Keratinocyte (primary cell): ENCODE measurements at places on chromosomes 7 and 10.
A peak's percentile ranks its signal among the peaks of the same experiment; 100 is the strongest.

DNA sequence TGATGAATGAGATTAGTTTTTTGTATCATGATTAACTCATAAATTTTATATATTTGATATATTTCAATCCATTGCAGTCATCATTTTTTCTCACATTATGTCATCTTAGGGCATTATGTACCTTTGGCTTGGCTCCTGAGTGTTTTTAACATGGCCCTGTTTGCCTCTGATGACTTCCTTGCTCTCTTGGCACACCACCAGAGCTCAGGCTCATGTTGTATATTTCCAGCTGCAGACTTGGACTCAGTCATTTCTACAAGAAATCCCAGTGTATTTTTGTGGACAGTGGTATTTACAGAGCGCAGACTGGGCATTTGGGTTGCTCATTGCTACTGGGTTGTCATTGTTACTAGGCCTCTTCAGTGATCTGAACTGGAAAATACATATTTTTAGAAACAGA, 188.5 kb downstream of the ADRA2A start:
- no peak for DNase-seq

DNA sequence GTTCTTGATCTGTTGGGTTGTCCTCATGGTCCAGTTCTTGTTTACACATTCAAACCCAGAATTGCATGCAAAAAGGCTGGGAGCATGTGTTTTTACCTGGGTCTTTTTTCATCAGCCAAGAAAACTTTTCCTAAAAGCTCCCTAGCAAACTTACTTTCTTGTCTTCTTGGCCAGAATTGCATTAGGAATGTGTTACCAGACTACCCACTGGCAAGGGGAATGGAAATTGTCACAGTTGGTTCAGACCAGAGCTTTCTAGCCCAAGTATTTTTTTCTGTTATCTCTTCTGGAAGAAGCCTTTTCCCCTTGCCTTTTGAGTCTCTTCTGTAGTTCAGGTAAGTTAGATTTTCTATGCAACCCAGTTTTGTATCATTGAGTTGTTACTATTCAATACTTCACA, 77.5 kb downstream of the BMPR1A start:
- no peak for DNase-seq

- no peak for DNase-seq
These were observed 18.3 kb downstream of the STEAP1B start for GRCh38 chr7:22481726-22482125.

GRCh38 chr7:19117870-19118608, 603 bp upstream of the TWIST1 start:
- no peak for DNase-seq

GRCh38 chr7:43490016-43490415, 92.9 kb upstream of the STK17A start:
- DNase-seq, result no peak

DNA sequence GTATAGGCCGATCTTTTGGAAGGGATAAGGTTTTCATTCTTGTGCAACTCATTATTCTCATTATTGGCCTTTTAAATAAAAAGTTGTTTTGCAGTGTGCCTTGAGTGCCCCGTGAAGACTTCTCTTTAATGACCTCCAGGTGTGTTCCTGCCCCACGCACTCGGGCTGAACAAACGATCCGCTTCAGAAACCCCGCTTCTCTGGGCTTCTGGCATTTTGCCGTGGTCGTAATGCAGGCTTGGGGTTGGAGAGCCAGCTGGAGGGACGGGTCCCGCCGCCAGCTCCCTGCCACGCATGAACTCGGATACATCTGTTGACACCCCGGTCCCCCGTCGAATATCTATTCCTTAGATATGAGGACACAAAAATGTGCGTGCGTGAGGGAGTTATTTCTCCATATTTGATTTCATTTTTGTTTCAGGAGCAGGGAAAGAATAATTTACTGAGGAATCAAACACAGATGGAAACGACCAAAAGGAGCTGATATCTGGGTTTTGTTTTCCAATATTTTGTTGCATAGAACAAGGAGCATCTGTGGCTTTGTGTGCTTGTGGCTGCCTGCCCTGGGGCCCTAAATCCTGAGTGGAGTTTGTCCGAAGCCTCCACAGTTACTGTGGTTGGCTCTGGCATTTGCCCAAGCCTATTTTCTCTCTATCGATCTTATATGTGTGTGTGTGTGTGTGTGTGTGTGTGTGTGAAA, 17.0 kb upstream of the TTYH3 start:
- DNase-seq, result no peak

- no peak for DNase-seq
These were observed 9.8 kb downstream of the HSPA12A start for GRCh38 chr10:116732573-116732972.

- no peak for DNase-seq
These were observed 88.1 kb downstream of the FOXL3 start for GRCh38 chr7:378041-378420.

GRCh38 chr10:49162761-49163310, 25.4 kb downstream of the TMEM273 start:
- no peak for DNase-seq

- no peak for DNase-seq
These were observed 605.4 kb downstream of the KCNMA1 start for GRCh38 chr10:77032188-77032570.

- DNase-seq, result no peak
These were observed 96.1 kb upstream of the ASAH2 start for GRCh38 chr10:50347394-50347802.

DNA sequence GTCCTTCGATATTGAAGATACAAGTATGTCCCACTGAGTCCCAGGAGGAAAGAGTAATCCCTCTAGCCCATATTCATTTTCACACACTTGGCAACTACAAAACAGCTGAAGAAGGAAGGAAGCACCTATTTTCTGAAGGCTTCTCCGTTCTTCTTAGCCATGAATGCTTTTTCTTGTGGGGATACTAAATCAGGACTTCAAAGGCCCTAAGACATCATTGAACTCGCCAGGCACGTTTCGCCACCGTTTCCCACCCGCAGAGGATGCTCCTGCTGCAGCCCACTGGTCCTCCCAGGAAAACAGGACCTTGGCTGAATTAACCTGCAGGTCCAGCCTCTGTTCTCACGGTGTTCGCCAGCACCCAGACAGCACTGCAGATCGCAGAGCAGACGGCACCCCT, 561.5 kb downstream of the DNAJB6 start:
- no peak for DNase-seq

GRCh38 chr10:51879238-51879637, 179.8 kb upstream of the CSTF2T start:
- DNase-seq, result peak; percentile 97

GRCh38 chr10:77350134-77350533, 287.5 kb downstream of the KCNMA1 start:
- DNase-seq, result no peak

GRCh38 chr10:103551619-103552602, 58.4 kb downstream of the NEURL1 start:
- DNase-seq, result no peak

- no peak for DNase-seq
These were observed 11.4 kb downstream of the ZNF488 start for GRCh38 chr10:47372726-47373125.

DNA sequence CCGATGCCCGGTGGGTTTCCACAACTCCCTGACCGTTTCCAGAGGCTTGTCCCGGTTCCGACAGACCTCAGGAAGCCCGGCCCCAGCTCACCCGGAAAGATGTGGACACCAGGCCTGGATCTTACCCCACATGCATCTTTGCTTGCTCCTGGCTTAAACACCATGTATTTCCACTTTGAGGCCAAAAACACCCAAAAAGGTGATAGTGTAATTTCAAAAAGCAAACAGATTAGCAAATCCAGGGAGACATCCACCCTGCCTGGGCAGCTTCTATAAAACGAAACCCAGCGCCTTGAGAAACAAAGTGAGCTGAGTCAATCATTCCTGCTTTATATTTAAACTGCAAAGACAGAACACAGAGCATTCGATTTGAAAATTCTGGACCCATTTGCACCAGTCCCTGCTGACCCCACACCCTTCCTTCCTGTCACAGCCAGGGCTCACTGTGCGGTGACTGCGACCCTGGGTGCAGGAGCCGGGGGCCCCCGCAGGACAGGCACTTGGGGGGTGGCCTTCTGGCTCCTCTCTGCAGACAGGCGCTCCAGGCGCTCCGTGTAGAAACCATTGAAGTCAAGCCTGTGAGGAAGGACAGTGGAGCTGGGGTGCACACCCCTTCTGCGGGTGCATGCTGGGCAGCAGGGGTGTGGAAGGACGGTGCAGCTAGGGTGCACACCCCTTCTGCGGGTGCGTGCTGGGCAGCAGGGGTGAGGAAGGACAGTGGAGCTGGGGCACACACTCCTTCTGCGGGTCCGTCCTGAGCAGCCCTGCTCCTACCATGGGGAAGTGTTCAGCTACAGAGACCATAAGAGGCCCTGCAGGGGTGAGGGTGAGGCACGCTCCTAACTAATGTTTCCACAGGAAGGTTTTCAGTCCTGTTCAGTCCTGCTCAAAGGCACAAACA, 2.9 kb upstream of the ADAM8 start:
- no peak for DNase-seq

GRCh38 chr10:72552857-72553256, 73.0 kb downstream of the MICU1 start:
- DNase-seq, result no peak

- DNase-seq, result no peak
These were observed 1079.0 kb downstream of the KCNMA1 start for GRCh38 chr10:76558586-76558985.

- DNase-seq, result no peak
These were observed 19.9 kb downstream of the ANTXRL start for GRCh38 chr10:46306516-46307184.

- peak; percentile 36 for DNase-seq
These were observed 89.6 kb downstream of the PPP1R17 start for GRCh38 chr7:31776616-31777015.

DNA sequence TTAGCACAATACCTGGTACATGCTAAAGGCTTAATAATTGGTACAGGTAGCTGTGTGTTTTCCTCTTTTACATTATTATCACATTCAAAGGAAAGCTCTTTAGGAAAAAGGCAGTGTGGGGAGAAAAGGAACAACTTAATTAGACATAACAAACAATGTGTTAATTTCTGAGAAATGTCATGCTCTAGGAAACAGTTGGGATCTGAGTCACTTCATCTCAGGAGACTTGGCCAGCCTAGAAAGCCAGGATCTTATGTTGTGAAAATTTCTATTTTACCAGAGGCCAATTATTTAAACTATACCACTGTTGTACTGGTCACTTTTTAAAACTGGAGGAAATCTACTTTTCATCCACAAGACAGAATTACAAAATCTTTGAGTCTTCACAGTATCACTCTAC, 39.6 kb downstream of the ARMH3 start:
- DNase-seq, result no peak

DNA sequence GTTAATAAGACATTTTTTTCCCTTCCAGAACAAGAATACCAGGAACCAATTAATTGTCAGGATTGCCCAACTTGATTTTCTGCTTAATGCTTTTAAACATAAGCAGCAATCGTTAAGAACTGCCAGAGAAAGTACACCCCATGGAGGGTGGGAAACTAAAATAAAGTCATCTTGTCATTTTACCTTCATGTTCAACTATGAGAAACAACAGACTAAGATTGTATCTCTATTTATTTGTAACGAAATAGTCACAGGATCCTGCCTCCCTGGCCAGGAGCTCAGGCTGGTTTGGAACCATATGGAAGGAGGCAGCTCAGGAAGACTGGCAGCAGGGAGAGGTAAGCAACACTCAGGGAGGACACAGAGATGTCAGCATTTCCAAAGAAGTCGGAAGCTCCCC, 129.6 kb downstream of the TNS3 start:
- no peak for DNase-seq

- no peak for DNase-seq
These were observed at the start of gene FGFBP3 for GRCh38 chr10:91909117-91909677. Gene FGFBP3, minus strand, starts transcription at chr10:91909486. Its CDS starts 517 bp downstream, at chr10:91908969.

DNA sequence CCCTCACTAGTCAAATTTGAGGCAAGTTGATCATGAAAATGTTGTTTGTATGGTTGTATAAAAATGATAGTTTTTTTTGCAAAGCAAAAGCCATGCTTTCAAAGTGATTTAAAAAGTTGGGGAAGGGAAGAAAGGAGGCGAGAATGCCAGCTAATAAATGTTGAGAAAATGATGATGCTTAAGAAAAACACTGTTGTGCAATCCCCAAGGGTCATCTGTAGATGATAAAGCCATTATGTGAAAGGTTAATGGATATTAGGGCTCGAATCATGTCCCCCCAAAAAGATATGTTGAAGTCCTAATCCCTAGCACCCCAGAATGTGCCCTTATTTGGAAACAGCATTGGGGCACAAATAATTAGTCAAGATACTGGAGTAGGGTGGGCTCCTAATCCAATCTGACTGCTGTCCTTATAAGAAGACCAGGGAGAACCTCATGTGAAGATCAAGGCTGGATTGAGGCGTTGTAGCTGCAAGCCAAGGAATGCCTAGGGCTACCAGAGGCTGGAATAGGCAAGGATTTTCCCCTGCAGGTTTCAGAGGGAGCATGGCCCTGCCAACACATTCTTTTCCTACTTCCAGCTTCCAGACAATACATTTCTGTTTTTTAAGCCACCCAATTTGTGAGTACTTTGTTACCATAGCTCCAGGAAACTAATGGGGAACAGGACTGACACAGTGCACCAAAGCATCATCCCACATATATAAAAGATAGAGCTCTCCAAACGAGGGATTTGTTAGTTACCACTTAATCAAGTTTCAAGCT, 35.4 kb upstream of the MKLN1 start:
- no peak for DNase-seq

- no peak for DNase-seq
These were observed 86.1 kb upstream of the PPP2R2D start for GRCh38 chr10:131814567-131815265.

GRCh38 chr7:151722533-151722932, 154.4 kb downstream of the PRKAG2 start:
- no peak for DNase-seq

GRCh38 chr10:124342136-124342820, 76.4 kb downstream of the OAT start:
- no peak for DNase-seq

GRCh38 chr7:46079421-46079820, 158.3 kb upstream of the IGFBP3 start:
- DNase-seq, result no peak

DNA sequence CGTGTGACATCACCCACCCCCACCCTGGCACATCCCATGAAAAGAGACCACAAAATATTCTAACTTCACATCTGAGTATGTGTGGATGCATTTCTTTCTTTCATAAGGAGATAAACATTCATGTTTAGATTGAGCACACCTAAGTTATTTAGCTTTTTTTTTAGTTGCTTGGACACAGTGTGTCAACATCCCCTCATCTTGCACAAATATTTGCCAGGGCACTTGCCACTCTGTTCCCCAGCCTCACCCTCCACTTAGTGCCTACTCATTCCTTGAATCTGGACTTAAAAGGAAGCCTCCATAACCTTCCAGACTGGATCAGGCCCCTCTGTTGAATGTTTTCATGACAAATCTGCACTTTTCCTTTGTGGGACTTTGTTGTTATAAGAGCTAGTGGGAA, 338.9 kb upstream of the IGFBP3 start:
- DNase-seq, result no peak

- no peak for DNase-seq
These were observed 167.6 kb downstream of the SNX13 start for GRCh38 chr7:17772581-17773288.

GRCh38 chr10:18268005-18268404, 127.8 kb downstream of the CACNB2 start:
- no peak for DNase-seq
